ENCODE measurements at places on chromosomes 3 and 15.

DNA sequence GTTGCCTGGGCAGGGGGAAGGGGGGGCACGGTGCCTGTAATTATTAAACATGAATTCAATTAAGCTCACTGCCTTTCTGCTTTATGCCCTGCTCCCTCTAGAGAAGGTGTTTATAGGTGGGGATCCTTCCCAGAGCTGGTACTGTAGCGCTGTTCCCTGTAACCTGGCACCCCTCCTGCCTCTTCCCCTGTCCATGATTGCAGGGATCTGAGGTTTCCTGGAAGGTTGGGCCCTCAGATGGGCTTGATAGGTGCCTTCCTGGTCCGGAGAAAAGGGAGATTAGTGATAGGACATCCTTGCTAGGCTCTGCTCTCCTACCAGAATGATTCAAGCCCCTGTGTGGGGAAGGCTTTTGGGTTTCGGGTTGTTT lies 2.1 kb upstream of the FAM131A start:
- DNase-seq: no peak

GRCh38 chr3:177057768-177058167 lies 139.5 kb downstream of the TBL1XR1 start:
- peak; percentile 9 for DNase-seq

DNA sequence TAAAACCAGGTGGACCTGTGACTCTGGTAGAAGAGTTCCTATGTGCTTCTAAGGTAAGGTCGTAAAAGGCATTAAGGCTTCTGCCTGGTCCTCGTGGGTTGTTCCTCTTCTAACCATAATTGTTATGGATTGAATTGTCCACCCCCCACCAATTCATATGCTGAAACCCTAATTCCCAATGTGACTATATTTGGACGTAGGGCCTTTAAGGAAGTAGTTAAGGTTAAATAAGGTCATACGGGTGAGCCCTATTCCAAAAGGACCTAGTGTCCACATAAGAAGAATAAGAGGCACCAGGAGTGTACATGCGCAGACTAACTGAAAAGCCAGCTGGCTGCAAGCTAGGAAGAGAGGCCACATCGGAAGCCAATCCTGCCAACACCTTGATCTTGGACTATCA lies 1.9 kb downstream of the ADPGK start:
- no peak for DNase-seq

DNA sequence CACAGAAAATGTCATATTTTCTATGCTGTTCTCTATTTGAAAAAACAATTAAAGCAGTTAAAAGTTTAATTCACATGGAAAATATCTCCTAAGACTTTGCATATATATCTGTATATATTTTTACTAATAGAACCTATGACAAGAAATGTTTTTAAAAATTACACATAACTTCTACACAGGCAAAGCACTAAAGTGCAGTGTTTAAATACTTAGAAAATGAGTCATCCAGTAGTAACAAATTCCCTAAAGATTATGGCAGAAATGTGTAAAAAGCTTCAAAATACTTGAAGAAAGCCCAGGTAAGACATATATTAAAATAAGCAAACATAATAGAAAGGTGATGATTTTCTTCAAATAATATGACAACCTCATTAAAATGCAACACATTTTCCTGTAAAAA lies 236.6 kb downstream of the TBC1D5 start:
- peak; percentile 38 for DNase-seq

DNA sequence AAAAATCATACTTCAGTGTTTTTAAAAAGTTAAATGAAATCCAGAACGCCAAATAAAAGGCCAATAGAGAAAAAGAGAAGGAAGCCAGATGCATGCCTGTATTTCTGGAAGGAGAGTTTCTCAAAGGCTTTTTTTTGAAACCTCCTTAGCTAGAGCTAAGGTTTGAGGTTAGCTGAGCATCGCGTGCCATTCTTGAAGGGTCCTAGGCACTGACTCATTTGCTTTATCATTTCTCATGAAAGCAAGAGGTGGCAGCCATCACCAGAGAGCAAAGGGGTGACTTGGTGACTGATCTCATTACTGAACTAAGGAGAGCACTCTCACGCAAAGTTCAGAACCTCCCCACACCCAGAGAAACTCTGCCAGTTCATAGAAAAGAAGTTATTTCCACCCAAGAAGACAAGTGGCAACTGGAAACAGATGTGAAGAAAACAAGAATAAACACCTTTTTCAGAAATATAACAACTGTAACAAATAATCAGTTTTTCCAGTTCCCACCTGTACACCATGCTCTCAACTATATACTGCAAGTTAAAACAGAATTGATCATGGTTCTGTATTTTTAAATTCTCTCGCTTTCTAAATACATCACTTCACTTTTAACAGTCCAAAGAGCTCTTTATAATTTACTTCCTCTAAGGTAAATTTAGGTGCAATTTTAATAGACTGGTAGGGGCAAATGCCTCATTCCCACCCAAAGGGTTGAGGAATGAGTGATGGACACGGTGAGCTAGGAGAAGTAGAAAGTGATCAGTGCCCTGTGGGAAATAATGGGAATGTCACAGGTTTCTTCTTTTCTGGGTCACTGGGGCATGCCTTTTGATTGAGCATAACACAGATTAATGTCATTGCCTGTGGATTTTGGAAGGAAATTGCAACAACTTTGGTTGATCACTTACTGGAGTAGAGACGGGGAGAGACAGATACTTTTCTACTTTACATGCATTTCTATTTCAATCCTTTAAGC lies 24.7 kb downstream of the GPR15 start:
- DNase-seq: no peak

GRCh38 chr3:136632625-136633081 lies 119.5 kb downstream of the STAG1 start:
- DNase-seq: no peak

- DNase-seq: no peak
Measured at GRCh38 chr3:47578691-47579632, at the start of gene CSPG5. Gene CSPG5 (minus strand): TSS chr3:47578865. CDS start chr3:47578693, 172 bp downstream.

GRCh38 chr3:116394365-116394764 lies 50.9 kb downstream of the LSAMP start:
- DNase-seq: no peak

DNA sequence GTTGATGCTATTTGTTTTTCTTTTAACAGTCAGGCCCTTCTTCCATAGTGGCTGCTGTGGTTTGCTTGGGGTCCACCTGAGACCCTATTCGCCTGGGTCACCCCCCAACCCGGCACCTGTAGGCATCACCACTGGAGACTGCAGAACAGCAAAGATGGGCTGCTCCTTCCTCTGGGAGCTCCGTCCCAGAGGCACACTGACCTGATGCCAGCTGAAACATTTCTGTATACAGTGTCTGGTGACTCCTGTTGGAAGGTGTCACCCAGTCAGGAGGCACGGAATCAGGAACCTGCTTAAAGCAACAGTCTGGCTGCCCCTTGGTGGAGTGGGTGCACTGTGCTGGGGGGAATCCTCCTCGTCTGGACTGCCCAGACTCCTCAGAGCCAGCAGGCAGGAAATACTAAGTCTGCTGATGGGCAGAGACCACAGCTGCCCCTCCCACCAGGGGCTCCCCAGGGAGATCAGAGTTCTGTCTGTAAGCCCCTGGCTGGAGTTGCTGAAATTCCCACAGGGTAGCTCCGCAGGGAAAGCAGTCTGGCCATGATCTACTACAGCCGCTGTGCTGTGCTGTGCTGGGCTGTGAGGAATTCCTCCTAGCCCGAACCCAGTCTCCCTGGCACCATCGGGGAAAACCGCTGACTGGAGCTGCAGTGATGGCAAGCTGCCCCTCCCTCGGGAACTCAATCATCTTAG lies 248.2 kb downstream of the TBC1D5 start:
- no peak for DNase-seq
